A673 (cell line): ENCODE measurements at places on chromosomes 1 and 21.

GRCh38 chr1:159175571-159175970 lies 4.2 kb downstream of the CADM3 start:
- no peak for DNase-seq

- peak; percentile 92 for DNase-seq
These were observed 15.3 kb downstream of the RNU1-1 start for GRCh38 chr1:16498573-16499413.

GRCh38 chr1:94083681-94084080 lies 37.3 kb downstream of the ABCA4 start:
- no peak for DNase-seq

DNA sequence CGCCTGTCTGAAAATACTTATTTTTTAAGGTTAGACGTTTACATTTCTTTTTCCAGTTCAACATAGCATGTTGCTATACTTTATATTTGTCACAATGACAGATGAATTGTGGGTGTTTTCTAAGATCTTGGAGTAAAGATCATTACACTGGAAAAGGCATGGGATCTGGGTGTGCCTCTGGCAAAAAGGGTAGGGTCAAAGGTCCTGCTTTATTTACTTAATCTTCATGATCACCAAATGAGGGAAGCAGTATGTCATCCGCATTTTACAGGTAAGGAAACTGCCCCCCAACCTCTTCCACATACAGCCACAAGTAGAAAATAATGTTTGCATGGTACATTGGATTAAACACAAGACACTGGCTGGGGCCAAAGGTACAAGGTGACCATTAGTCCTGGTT lies 12.5 kb upstream of the SMPDL3B start:
- DNase-seq, result no peak

GRCh38 chr1:27966402-27967105 lies 6.8 kb downstream of the XKR8 start:
- DNase-seq, result no peak
